ENCODE measurements at places on chromosomes 3 and 15. TPM values are rescaled to one million over a fixed set of nuclear protein-coding genes. Genes with fewer than 3 reads are reported as not detected.

DNA sequence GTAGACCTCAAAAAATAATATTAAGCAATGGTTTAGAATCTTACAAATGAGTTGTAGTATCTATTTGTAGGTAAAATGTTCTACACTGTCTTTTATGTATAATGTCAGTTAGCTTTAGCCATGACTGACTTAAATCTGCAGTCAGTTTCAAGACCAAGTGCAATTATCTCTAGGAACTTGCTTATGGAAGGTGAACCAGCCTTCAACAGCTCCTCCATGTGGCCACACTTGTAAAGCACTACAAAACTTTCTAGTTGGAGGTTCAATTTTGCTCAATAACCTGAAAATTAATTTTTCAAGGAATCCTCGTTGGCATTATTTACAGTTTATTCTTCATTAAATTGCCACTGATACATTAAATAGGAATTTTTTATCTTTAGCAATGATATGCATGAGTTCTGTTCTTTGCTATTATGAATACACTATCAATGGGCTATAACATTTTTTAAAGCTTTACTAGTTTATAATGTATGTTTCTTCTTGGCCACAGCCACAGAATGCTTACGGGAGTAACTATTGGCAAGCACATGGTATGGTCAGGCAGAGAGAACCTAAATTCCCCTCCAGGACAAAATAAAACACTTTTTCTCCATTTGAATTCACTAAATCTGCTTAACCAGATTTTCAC lies 315.3 kb upstream of the UBE2E2 start:
- no peaks in the 10 kb centered on the region for H3K4me1 ChIP-seq
- no peak for DNase-seq
- no peak overlapping the region for H3K27ac ChIP-seq
- H3K36me3 ChIP-seq = no peaks in the 10 kb centered on the region
- no peak overlapping the region for H3K4me3 ChIP-seq

DNA sequence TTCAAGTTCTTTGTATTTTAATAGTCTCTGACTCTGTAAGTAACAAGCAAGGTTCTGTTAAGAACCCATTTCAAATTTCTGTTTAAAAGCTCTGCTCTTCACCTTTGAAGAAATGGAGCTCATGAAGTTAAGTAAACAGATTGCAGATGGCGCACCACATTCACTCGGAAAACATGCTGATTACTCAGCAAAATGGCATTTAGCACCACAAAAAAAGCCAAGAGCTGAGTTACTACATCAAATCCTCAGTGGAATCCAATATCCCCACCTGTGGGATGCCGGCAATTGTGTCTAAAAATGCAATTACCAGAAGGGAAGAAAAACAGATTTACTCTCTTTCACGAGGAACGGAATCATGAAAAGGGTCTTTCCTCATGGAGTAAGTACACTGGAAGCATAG lies 758.0 kb downstream of the NTRK3 start:
- no peak overlapping the region for H3K27ac ChIP-seq
- no peaks in the 10 kb centered on the region for H3K4me1 ChIP-seq
- no peaks in the 10 kb centered on the region for H3K27me3 ChIP-seq
- H3K36me3 ChIP-seq = no peaks in the 10 kb centered on the region

DNA sequence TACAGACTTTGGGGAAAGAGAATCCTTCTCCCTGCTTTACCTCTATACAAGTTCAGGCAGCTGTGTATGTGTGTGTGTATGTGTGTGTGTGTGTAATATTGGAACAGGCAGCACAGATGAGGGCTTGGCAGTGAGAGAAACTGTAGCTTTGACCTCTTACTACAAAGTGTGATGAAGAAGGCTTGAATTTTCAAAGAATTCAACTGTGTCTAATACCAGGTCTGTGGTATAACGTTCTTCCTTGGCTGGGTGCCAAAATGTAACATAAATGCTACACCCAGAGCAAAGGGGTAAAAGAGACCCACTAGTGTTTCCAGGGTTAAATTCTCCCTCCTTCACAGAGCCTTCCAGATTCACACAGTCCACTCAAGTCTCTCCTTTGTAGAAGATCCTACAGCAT lies 51.1 kb downstream of the CHST2 start:
- H3K4me1 ChIP-seq = peaks cover 10% of the 10 kb centered on the region
- no peaks in the 10 kb centered on the region for H3K27me3 ChIP-seq
- no peaks in the 10 kb centered on the region for H3K36me3 ChIP-seq
- DNase-seq = no peak

GRCh38 chr3:114400371-114400770 lies 106.5 kb downstream of the TIGIT start:
- DNase-seq = no peak
- H3K4me1 ChIP-seq = peaks cover 11% of the 10 kb centered on the region
- no peaks in the 10 kb centered on the region for H3K27me3 ChIP-seq
- H3K4me3 ChIP-seq = no peak overlapping the region
- no peaks in the 10 kb centered on the region for H3K36me3 ChIP-seq

GRCh38 chr15:56532721-56533460 lies 68.0 kb upstream of the MNS1 start:
- H3K36me3 ChIP-seq = no peaks in the 10 kb centered on the region
- H3K27ac ChIP-seq = no peak overlapping the region
- H3K4me1 ChIP-seq = no peaks in the 10 kb centered on the region
- H3K27me3 ChIP-seq = no peaks in the 10 kb centered on the region

GRCh38 chr3:61350782-61351309 lies 99.6 kb upstream of the FHIT start:
- no peak overlapping the region for H3K27ac ChIP-seq
- DNase-seq = no peak
- H3K4me1 ChIP-seq = no peaks in the 10 kb centered on the region
- no peaks in the 10 kb centered on the region for H3K27me3 ChIP-seq

GRCh38 chr3:141972399-141972798 lies 96.0 kb downstream of the ATP1B3 start:
- no peaks in the 10 kb centered on the region for H3K27me3 ChIP-seq
- no peaks in the 10 kb centered on the region for H3K36me3 ChIP-seq
- H3K4me3 ChIP-seq = no peak overlapping the region
- no peak overlapping the region for H3K27ac ChIP-seq

- H3K27me3 ChIP-seq = no peaks in the 10 kb centered on the region
- no peaks in the 10 kb centered on the region for H3K36me3 ChIP-seq
- no peak overlapping the region for H3K4me3 ChIP-seq
- DNase-seq = no peak
- no peaks in the 10 kb centered on the region for H3K4me1 ChIP-seq
- no peak overlapping the region for H3K27ac ChIP-seq
Observed at GRCh38 chr3:98670020-98670419, 76.6 kb upstream of the CPOX start.

DNA sequence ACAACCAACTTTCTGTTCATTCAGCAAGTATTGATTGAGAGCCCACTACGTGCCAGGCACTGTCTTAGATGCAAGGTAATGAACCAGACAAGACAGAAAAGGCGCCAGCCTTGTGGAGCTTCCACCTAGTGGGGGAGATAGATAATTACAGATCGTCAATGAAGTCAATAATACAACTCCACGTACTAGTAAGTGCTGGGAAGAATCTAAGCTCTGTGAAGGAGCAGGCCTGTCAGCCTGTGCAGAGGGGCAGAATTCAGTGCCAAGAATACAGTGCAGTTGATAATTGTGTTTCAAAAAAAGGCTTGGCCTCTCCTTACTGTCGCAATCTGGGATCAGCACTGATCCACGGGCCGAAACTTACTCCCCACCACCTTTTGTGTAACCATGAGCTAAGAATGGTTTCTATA lies 186.3 kb downstream of the FEZF2 start:
- peaks cover 35% of the 10 kb centered on the region for H3K4me1 ChIP-seq
- no peak overlapping the region for H3K4me3 ChIP-seq
- peak overlapping the region; percentile 59 for H3K27ac ChIP-seq
- DNase-seq = no peak

GRCh38 chr3:16893618-16894200 lies 9.0 kb downstream of the PLCL2 start:
- no peak overlapping the region for H3K27ac ChIP-seq
- no peaks in the 10 kb centered on the region for H3K27me3 ChIP-seq
- DNase-seq = no peak

DNA sequence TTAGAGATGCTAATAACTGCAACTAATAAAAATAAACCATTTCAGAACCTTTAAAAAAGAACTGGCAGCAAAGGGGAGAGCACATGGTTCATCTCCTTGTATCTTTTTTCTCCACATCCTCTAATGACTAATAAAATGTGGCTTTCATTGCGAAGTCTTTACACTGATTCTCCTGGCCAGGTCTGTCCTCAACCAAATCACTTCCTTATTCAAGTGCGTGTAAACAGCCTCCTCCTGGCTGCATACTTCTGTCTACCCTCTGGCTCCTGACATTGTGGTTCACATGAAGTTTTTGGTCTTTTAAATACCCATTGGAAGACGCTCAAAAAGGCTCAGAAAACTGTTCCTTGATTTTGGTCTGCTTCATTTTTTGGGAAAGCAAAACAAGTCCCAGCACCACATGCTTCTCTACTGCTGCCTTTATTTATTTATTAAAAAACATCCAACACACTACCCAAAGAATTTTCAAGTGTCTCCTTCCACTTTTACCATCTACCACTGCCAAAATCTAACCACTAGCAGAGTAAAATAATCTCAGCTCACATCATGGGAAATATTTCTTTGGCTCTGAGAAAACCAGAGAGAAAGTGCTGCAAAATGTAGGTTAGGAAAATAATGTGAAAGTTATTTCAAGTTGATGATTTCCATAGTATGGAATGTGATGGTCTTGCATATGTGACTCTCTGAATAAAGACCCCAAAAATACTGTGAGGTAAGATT lies 85.1 kb downstream of the EFL1 start:
- H3K4me1 ChIP-seq = no peaks in the 10 kb centered on the region
- no peaks in the 10 kb centered on the region for H3K36me3 ChIP-seq
- DNase-seq = no peak
- no peak overlapping the region for H3K4me3 ChIP-seq
- H3K27ac ChIP-seq = no peak overlapping the region
- H3K27me3 ChIP-seq = no peaks in the 10 kb centered on the region

- no peak overlapping the region for H3K27ac ChIP-seq
- H3K27me3 ChIP-seq = no peaks in the 10 kb centered on the region
- DNase-seq = no peak
Observed at GRCh38 chr3:178385280-178385952, 150.8 kb upstream of the KCNMB2 start.

GRCh38 chr15:61049934-61050333 lies 179.2 kb downstream of the RORA start:
- H3K27ac ChIP-seq = no peak overlapping the region
- H3K4me1 ChIP-seq = peaks cover 15% of the 10 kb centered on the region
- H3K27me3 ChIP-seq = no peaks in the 10 kb centered on the region

- DNase-seq = no peak
- H3K4me3 ChIP-seq = no peak overlapping the region
- H3K4me1 ChIP-seq = no peaks in the 10 kb centered on the region
- no peak overlapping the region for H3K27ac ChIP-seq
- H3K27me3 ChIP-seq = no peaks in the 10 kb centered on the region
Observed at GRCh38 chr15:45790325-45790943, 155.6 kb downstream of the SQOR start.

DNA sequence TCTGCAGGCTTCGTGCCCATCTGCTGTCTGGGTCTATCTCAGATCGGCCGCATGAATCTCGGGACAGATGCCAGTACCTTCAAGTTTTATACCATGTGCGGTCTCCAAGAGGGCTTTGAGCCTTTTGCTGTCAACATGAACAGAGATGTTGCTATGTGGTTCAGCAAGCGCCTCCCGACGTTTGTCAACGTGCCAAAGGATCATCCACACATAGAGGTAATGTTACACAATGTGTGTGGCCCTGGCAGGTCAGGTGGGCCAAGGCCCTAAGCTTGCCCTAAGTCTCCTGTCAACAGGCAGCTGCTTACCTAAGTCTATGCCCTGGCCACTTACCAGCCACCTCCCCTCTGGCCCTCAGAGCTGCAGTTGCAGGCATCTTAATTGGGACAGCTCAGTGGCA lies 324.0 kb upstream of the CHRM5 start:
- H3K4me1 ChIP-seq = no peaks in the 10 kb centered on the region
- no peaks in the 10 kb centered on the region for H3K27me3 ChIP-seq
- H3K27ac ChIP-seq = no peak overlapping the region
- DNase-seq = no peak

GRCh38 chr15:45274636-45275380 lies 22.8 kb downstream of the SLC28A2 start:
- H3K27ac ChIP-seq = no peak overlapping the region
- DNase-seq = no peak
- H3K27me3 ChIP-seq = no peaks in the 10 kb centered on the region
- no peak overlapping the region for H3K4me3 ChIP-seq

DNA sequence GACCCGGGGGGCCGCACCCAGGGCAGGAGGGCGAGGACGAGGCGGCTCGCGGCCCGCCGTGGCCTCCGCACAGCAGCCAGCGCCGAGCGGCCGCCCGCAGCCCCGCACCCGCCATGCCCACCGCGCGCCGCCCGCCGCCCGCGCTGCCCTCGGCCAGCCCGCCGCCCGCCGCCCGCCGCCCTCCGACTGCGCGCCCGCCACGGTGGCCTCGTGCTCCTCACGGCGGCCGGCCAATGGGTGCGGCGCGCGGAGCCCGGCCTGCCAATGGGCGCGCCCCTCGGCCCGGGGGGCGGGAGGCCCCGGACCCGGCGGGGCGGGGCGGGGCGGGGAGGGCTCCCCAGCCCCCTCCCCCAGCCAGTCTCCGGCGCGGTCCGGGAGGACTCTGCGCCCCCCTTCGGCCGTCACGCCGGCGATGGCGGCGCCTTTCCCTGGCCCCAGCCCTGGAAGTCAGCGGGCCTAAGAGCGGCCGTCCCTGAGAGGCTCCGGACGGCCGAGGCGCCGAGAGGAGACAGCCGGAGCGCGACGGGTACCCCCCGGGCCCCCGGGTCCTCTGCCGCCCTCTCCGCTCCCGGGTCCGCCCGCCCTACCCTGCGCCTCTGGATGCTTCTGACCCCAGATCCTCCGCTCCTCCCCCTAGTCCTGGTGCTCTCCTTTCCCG lies at the start of gene NT5DC2:
Gene NT5DC2 (minus strand): TSS at position 235 of the 658 bp plus-strand sequence. CDS start 120 bp downstream, at position 115.
- peak; percentile 82 for DNase-seq
- H3K4me3 ChIP-seq = peak within 1 kb of the TSS; percentile 71
- peak within 1 kb of the TSS; percentile 72 for H3K27ac ChIP-seq
- no peaks in the 10 kb centered on the region for H3K27me3 ChIP-seq
- peaks cover 86% of the 10 kb centered on the region for H3K4me1 ChIP-seq

Gene NMB
- total RNA-seq = 3.1 TPM

Gene KCNAB1
- total RNA-seq = 2.3 TPM

Gene CEP19
- 0.55 TPM for total RNA-seq

Gene SEC11A
- total RNA-seq = 69.1 TPM

Gene FBXL22
- total RNA-seq = 27.1 TPM

Gene EPHA3
- 3.0 TPM for total RNA-seq

Gene CELF6
- 0.73 TPM for total RNA-seq

Gene MELTF
- 5.9 TPM for total RNA-seq

Gene CIP2A
- 2.1 TPM for total RNA-seq

Data from heart right ventricle (tissue), 16 donors.